Osteoblast (primary cell): ENCODE measurements at places on chromosomes 11 and 22. TPM values are rescaled to one million over a fixed set of nuclear protein-coding genes. Genes with fewer than 3 reads are reported as not detected.

DNA sequence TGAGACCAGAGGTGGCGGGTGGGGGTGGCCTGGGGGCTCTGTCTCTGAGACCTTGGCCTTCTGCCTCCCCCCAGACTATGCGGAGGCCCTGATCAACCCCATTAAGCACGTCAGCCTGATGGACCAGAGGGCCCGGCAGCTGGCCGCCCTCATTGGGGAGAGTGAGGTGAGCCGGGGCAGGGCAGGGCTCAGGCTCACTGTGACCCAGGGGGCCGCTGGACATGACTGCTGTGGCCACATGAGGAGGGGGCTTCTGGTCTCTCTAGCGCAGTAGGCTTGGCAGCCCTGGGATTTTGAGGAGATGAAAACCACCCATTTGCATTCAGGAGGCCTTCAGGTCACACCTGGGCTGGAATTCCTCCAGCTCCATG is 12.6 kb downstream of the PLCB3 start:
- H3K27me3 ChIP-seq: no peaks in the 10 kb centered on the region
- H3K36me3 ChIP-seq: peaks cover 49% of the 10 kb centered on the region
- peak; percentile 43 for DNase-seq
- no peak overlapping the region for H3K27ac ChIP-seq
- H3K4me3 ChIP-seq: no peak overlapping the region
- peaks cover 21% of the 10 kb centered on the region for H3K4me1 ChIP-seq

GRCh38 chr11:120801801-120802689 is 221.9 kb upstream of the TBCEL start:
- no peak overlapping the region for H3K27ac ChIP-seq
- DNase-seq: peak; percentile 92
- H3K4me1 ChIP-seq: no peaks in the 10 kb centered on the region
- H3K4me3 ChIP-seq: no peak overlapping the region
- H3K27me3 ChIP-seq: peaks cover 18% of the 10 kb centered on the region
- no peaks in the 10 kb centered on the region for H3K36me3 ChIP-seq

DNA sequence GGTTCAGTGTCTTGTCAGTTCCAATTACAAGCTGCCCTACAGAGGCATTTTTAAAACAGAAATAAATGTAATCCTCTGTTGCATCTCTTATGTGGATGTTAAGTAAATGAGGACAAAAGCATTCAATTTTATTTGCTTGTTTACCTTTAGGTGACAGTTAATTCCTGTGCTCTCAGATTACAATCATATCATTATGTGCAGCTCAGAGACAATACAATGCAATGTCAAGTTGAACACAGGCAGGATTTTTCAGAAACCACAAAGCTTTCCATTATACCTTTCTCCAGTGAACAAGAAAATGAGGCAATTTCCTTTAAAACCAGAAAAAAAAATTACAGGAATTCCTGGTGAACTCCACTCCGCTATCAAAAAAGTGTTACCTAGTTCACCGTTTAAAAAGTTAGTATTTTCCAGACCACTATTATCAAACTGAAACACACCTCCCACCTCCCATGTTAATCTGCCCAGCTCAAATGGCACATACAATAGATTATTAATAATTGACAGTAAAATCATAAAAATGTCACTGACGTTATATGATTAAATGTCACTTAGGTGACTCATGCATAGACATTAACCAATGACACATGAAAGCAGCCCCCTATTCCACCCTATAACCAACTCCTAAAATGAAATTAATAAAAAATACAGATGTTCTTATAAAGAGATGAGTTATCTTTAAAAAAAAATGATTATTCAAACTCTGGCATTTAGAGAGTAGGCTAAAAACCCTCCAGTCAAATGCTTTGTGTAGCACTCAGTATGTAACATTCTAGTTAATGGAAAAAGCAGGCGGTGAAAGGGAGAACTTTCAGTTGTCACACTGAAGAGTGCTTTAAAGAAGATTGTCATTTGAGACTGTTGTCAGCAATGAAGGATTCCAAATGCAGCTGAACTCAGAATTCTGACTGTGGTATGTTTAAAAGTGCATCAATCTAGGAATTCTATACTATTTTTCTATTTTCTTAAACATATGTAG is 98.6 kb downstream of the MUC15 start:
- no peaks in the 10 kb centered on the region for H3K27me3 ChIP-seq
- no peak for DNase-seq
- H3K36me3 ChIP-seq: no peaks in the 10 kb centered on the region
- H3K27ac ChIP-seq: no peak overlapping the region
- H3K4me3 ChIP-seq: no peak overlapping the region

DNA sequence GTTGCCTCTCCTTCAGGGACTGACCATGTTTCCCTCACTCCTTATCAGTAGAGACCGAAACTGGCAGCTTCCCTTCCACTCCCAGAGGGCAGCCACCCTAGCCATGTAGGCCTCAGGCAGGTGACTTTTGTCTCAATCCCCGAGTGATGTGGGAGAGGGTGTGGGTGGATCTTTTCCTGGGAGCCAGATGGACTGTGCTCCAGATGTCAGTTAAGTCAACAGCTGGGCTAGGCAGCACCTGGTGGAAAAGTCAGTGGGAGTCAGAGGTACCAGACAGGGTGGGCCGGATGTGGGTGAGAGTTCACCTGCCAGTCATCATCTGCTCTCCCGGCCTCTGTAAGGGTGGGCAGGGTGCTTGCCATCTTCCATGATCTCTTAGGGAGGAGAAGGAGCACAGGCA is 1.9 kb downstream of the BANF1 start:
- no peaks in the 10 kb centered on the region for H3K27me3 ChIP-seq
- peak; percentile 30 for DNase-seq
- peaks cover 26% of the 10 kb centered on the region for H3K36me3 ChIP-seq

The ZNF215 gene
- total RNA-seq: 4.3 and 5.0 TPM in 2 replicates

The GAL gene
- not detected in 2 replicates for total RNA-seq

- DNase-seq: peak; percentile 65
- H3K27me3 ChIP-seq: peaks cover 7% of the 10 kb centered on the region
- H3K4me1 ChIP-seq: no peaks in the 10 kb centered on the region
- no peak overlapping the region for H3K27ac ChIP-seq
These were observed 153.4 kb downstream of the CACNA1I start for GRCh38 chr22:39723899-39724351.

- H3K36me3 ChIP-seq: no peaks in the 10 kb centered on the region
- no peak overlapping the region for H3K27ac ChIP-seq
- DNase-seq: no peak
- no peaks in the 10 kb centered on the region for H3K4me1 ChIP-seq
- H3K4me3 ChIP-seq: no peak overlapping the region
These were observed 1310.1 kb upstream of the RAG2 start for GRCh38 chr11:37908219-37908548.
